ENCODE measurements at places on chromosomes 11 and 22. TPM values are rescaled to one million over a fixed set of nuclear protein-coding genes. Genes with fewer than 3 reads are reported as not detected.

GRCh38 chr11:28400331-28401100 is 292.3 kb downstream of the METTL15 start:
- no peak overlapping the region for H3K4me3 ChIP-seq
- H3K4me1 ChIP-seq: no peaks in the 10 kb centered on the region
- no peak overlapping the region for H3K27ac ChIP-seq

The RAB3IL1 gene
- 65.8 TPM for total RNA-seq

The RBMXL2 gene
- total RNA-seq: 79.4 TPM

The CRYAB gene
- total RNA-seq: 20.6 TPM

GRCh38 chr22:27823221-27823620 is 21.7 kb upstream of the MN1 start:
- DNase-seq: no peak
- H3K27me3 ChIP-seq: no peaks in the 10 kb centered on the region
- H3K4me3 ChIP-seq: no peak overlapping the region
- H3K4me1 ChIP-seq: peaks cover 16% of the 10 kb centered on the region

DNA sequence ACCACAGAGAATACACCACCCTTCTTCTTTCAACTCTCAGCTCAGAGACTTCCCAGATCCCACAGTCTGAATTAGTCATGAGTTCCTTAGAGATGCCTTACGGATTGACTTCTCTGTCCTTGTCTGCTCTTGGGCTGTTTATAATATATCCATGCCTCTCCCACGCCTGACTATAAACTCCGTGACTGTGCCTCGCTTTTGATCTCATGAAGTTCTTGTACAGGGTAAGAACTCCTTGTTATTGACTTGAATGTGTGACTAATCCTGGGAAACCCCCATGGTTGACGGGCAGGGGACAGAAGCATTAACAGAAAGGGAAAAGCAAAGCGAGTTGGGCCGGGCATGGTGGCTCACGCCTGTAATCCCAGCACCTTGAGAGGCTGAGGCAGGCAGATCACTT is 62.4 kb upstream of the POU2AF1 start:
- H3K36me3 ChIP-seq: no peaks in the 10 kb centered on the region
- H3K4me1 ChIP-seq: peaks cover 12% of the 10 kb centered on the region
- H3K4me3 ChIP-seq: no peak overlapping the region
- no peaks in the 10 kb centered on the region for H3K27me3 ChIP-seq
- no peak overlapping the region for H3K27ac ChIP-seq

- no peak overlapping the region for H3K4me3 ChIP-seq
- H3K27me3 ChIP-seq: no peaks in the 10 kb centered on the region
- no peaks in the 10 kb centered on the region for H3K36me3 ChIP-seq
- no peak for DNase-seq
- no peaks in the 10 kb centered on the region for H3K4me1 ChIP-seq
Measured at GRCh38 chr11:6224421-6224820, 10.0 kb downstream of the FHIP1B start.

The MS4A6E gene
- total RNA-seq: 31.4 TPM

DNA sequence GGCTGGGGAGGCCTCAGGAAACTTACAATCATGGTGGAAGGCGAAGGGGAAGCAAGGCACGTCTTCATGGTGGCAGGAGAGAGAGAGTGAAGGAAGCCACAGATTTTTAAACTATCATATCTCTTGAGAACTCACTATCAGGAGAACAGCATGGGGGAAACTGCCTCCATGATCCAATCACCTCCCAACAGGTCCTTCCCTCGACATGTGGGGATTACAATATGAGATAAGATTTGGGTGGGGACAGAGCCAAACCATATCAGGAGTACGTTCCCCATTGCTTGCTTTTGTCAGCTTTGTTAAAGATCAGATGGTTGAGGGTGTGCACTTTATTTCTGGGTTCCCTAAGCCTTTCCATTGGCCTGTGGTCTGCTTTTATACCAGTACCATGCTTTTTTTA is 53.7 kb upstream of the E2F8 start:
- no peaks in the 10 kb centered on the region for H3K36me3 ChIP-seq
- no peak overlapping the region for H3K27ac ChIP-seq
- H3K27me3 ChIP-seq: no peaks in the 10 kb centered on the region
- no peaks in the 10 kb centered on the region for H3K4me1 ChIP-seq

The RELT gene
- 8.4 TPM for total RNA-seq

DNA sequence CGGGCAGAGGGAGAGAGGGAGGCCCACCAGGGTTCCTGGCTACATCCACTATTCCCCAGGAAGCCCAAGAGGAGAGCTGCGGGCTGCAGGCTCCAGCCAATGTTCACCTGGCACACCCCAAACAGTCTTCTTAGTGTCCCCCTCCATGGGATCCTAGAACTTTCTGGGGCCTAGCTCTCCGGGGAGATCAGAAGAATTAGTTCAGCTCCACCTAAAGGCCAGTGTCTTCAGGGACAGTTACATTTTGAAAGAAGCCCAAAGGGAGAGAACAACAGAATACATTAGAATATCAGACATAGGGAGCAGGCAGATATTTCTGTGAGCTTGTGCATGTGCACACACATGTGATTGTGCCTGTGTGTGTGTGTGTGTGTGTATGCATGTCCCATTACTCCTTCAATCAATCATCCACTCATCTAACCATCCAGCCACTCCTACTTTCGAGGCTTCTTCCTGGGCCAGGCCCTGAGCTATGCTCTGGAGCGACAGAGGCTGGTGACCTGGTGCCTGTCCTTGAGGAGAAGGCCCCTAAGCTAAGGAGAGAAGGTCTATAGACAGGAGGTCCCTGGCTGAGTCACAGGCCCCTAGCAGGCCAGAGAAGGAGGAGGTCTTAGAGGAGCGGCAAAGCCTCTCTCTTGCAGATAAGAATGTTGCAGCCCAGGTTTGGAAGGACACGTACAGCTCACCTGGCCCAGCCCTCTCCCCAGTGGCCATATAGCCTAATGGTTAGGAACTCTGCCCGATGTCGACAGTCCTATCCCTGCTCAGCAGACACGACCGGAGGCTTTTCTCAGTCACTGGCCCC is 165.5 kb downstream of the DSCAML1 start:
- no peak overlapping the region for H3K27ac ChIP-seq
- no peak overlapping the region for H3K4me3 ChIP-seq
- no peak for DNase-seq
- no peaks in the 10 kb centered on the region for H3K36me3 ChIP-seq

The LINC01488 gene
- total RNA-seq: not detected

The OR52E8 gene
- total RNA-seq: 3.0 TPM

- H3K36me3 ChIP-seq: no peaks in the 10 kb centered on the region
- peak overlapping the region; percentile 78 for H3K27ac ChIP-seq
- DNase-seq: no peak
- no peaks in the 10 kb centered on the region for H3K27me3 ChIP-seq
Measured at GRCh38 chr11:78187366-78188285, 800 bp downstream of the KCTD21 start.

DNA sequence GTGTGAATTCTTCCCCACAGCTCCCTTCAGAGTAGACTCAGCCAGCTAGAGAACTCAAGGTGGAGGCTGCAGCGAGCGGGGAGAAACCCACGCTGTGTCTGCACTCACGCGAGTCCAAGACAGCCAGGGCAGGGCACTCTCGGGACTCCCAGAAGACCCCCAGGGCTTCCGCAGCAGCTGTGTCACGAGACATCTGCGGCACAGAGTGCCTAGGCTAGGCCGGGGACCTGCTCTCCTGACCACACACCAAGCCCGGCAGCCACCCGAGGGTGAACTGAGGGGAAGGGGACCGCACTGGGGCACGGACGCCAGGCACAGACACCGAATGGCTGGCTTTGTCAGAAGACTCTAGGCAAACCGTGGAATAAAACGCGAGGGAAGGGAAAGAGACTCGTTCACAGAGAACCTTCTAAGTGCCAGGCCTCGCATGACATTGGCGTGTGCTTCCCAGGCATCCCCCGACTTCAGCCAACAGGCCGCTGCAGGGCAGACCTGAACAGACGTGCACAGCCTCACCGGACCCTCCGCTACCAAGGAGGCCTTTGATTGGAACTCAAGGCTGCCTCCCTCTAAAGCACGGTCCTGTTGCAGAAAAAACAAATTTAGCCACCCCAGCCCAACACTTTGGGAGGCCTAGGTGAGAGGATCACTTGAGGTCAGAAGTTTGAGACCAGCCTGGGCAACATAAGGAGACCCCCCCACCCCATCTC is 18.2 kb upstream of the MOB2 start:
- no peaks in the 10 kb centered on the region for H3K36me3 ChIP-seq
- H3K4me1 ChIP-seq: peaks cover 12% of the 10 kb centered on the region
- H3K27ac ChIP-seq: no peak overlapping the region
- no peak for DNase-seq
- no peaks in the 10 kb centered on the region for H3K27me3 ChIP-seq

GRCh38 chr11:118401151-118401879 is at the start of gene ATP5MG:
Gene ATP5MG, plus strand, starts transcription at chr11:118401606. Its CDS starts 60 bp downstream, at chr11:118401666.
- H3K4me3 ChIP-seq: peak within 1 kb of the TSS; percentile 87
- H3K4me1 ChIP-seq: peaks cover 13% of the 10 kb centered on the region
- peak within 1 kb of the TSS; percentile 88 for H3K27ac ChIP-seq
- no peaks in the 10 kb centered on the region for H3K36me3 ChIP-seq
- H3K27me3 ChIP-seq: no peaks in the 10 kb centered on the region
- DNase-seq: peak; percentile 94

The PICK1 gene
- 78.7 TPM for total RNA-seq

The DDI1 gene
- 17.8 TPM for total RNA-seq

GRCh38 chr11:128921793-128922192 is 20.9 kb downstream of the TP53AIP1 start:
- no peaks in the 10 kb centered on the region for H3K36me3 ChIP-seq
- H3K4me3 ChIP-seq: no peak overlapping the region
- H3K4me1 ChIP-seq: no peaks in the 10 kb centered on the region

GRCh38 chr11:132043714-132044113 is 673.3 kb downstream of the NTM start:
- H3K4me1 ChIP-seq: no peaks in the 10 kb centered on the region
- no peak overlapping the region for H3K27ac ChIP-seq
- H3K4me3 ChIP-seq: no peak overlapping the region
- H3K27me3 ChIP-seq: no peaks in the 10 kb centered on the region
- no peaks in the 10 kb centered on the region for H3K36me3 ChIP-seq

DNA sequence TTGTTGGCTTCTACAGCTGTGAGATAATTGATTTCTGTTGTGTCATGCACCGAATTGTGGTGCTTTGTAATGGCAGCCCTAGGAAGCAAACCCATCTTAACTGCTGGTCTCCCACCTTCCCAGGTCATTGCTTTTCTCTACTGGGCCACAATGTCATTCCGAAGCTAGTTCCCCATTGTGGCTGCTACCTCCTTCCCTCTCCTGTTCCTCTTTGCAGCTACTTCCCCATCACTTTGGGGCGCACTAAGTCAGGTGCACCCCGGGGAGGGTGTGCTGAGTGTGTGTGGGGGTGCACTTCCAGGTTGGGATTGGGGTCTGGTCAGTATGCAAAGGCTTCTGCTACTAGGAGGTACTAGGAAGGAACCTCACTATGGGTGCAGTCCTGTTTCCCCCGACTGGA is 109.3 kb downstream of the ST3GAL4 start:
- no peak overlapping the region for H3K27ac ChIP-seq
- no peaks in the 10 kb centered on the region for H3K27me3 ChIP-seq
- peaks cover 10% of the 10 kb centered on the region for H3K4me1 ChIP-seq
- no peak overlapping the region for H3K4me3 ChIP-seq
- H3K36me3 ChIP-seq: no peaks in the 10 kb centered on the region
- no peak for DNase-seq

The CCDC89 gene
- 27.9 TPM for total RNA-seq

- DNase-seq: no peak
- no peak overlapping the region for H3K27ac ChIP-seq
- no peak overlapping the region for H3K4me3 ChIP-seq
- no peaks in the 10 kb centered on the region for H3K36me3 ChIP-seq
Measured at GRCh38 chr22:23398701-23399366, 181.3 kb downstream of the IGLL1 start.

The NPTXR gene
- total RNA-seq: 12.6 TPM

The ASPHD2 gene
- total RNA-seq: 4.8 TPM

The LMO1 gene
- total RNA-seq: 1.5 TPM

DNA sequence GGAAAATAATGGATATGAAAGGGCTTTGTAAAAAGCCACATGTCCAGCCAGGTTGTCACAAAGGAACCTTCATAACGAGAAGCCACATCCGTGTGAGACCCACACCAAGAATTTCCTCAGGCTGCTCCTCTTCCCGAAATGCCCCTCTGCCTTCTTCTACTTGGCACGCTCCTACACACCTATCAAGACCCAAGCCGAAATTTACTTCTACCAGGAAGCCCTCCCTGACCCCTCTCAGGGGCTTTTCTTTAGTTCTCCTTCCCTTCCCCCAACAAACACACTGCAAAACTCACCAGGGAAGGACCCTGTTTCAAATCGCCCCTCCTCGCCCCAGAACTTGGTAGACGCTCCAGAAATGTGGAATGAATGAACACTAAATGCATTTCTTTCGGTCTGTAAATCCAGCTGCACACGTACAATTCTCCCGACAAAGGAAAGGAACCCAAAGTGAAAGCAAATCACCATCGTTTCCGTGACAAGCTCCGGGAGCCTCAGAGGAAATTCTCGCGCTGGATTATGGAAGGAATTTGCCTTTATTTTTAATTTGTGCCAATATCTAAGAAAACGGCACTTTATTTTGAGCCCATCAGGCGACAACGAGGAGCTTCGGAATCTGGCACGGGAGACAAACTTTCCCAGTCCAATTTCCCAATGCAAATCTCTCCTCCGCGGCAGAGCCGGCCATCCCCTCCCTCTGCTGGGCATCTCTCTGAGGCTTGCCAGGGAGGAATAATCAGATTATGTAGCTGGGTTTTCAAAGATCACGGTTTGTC is 13.2 kb upstream of the SHISAL1 start:
- peak overlapping the region; percentile 58 for H3K4me3 ChIP-seq
- H3K36me3 ChIP-seq: no peaks in the 10 kb centered on the region
- no peak for DNase-seq
- H3K27me3 ChIP-seq: no peaks in the 10 kb centered on the region
- peaks cover 5% of the 10 kb centered on the region for H3K4me1 ChIP-seq
- H3K27ac ChIP-seq: no peak overlapping the region

DNA sequence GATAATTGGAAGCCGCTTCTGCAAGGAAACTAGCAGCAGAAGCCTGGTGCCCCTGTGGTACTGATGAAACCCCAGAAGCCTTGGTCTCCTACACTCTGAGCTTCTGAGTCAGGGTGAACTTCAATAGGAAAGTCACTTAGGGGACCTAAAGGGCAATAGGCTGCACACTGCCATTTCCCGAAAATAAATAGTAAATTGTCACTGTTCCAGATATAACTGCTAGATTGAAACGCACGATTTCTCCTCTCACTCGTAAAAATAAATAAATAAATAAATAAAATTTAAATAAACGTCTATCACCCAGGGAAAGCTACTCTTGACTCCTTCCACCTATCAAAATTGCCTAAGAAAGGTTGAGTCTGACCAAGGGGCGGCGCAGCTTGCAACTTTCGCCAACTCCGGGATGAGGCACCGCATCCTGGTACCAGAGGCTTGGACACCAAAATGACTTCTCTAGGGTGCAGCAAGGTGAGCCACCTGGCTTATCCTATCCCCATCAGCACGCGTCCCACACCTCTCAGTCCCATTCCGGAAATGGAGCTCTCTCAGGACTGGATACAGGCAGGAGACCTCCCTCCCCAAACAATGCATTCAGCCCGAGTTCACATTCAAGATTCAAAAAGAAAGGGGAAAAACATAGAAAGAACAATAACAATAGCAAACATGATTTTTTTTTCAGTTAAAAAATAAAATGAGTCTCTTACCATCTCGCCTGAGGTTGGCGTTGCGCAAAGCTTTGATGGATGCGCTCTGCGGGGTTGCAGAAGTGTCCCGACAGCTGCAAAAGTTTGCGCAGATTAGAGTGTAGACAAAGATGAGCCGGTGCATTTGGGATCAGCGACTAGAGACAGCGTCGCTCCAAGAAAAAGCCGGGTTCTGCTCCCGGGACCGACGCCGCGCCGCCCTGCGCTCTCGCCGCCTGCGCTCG is 583 bp downstream of the PDGFD start:
- peak overlapping the region; percentile 14 for H3K27ac ChIP-seq
- peak; percentile 45 for DNase-seq
- H3K4me3 ChIP-seq: peak overlapping the region; percentile 72

GRCh38 chr11:13284776-13285588 is 7.4 kb downstream of the BMAL1 start:
- no peak for DNase-seq
- no peak overlapping the region for H3K4me3 ChIP-seq
- no peaks in the 10 kb centered on the region for H3K36me3 ChIP-seq

The GAS2 gene
- 25.2 TPM for total RNA-seq
